ENCODE measurements at places on chromosomes 4 and X.
A peak's percentile ranks its signal among the peaks of the same experiment; 100 is the strongest.

DNA sequence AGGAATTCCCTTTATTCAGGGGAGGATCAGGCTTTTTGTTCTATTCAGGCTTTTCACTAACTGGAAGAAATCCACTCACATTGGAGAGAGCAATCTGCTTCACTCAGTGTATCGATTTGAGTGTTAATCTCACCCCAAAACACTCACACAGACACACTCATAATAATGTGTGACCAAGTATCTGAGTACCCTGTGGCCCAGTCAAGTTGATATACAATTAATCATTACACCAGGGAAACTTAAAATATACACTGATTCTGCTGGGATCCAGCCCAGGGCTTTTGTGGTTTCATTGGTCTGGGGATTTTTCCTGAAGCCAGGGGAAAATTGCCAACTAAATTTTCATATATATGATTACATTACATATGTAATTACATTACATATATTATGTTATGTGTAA is 44.0 kb upstream of the GATB start:
- no peak for DNase-seq

DNA sequence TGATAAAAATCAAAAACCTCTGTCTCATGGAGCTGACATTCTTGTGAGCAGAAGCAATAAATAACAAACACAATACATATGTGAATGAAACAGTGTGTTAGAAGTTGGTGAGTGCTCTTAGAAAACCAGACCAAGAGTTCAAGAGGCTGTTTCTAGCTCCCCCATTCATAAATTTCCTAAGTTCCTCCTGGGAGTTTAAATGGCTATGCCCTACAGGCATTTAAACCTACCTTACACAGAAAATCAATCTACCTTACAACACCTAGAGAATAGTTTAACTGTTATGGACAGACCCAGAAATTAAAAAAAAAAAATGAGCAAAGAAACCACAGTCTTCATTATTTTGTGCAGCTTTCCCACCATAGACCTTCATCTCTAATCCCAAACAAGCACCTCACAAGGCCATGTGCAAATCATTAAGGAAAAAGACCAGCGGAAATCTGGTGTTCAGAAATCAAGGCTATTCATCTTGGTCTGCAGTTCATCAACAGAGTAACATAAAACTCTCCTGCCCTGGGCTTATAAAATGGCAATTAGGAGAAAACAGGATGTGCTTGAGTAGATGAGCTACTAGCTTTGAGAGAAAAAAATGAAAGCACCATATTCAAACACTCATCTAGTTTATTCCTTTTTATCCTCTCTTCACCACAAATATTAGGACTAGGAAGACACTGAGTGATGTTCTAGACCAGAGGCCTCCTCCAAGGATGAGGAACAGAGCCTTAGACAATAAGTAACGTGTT is 147.2 kb downstream of the SHROOM3 start:
- DNase-seq, result no peak

DNA sequence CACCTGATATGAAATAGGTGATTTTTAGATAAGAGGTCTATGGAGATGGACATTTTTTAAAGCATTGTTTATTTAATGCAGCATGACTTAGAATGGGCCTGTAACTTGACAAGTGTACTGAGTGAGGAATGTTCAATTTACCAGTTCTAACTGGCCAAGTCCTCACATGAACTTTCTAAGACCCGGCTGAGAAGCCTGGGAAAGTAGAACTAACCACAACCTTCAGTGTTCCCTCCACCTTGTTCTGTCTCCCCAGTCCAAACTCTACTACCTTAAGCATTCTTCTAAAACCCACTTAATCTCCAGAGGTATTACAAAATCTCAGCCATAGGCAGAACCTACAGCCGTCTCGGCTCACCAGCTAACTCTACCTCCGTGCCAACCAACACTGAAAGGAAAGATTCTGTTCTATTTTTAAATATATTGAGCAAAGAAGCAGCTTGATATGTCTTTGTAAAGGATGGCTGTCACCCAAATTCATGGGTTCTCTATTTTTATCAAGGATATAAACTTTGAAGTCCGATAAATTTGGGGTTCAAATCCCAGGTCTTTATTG is 6.8 kb downstream of the PPARGC1A start:
- DNase-seq, result no peak

- DNase-seq, result no peak
Measured at GRCh38 chr4:73609706-73610105, 10.5 kb downstream of the RASSF6 start.

DNA sequence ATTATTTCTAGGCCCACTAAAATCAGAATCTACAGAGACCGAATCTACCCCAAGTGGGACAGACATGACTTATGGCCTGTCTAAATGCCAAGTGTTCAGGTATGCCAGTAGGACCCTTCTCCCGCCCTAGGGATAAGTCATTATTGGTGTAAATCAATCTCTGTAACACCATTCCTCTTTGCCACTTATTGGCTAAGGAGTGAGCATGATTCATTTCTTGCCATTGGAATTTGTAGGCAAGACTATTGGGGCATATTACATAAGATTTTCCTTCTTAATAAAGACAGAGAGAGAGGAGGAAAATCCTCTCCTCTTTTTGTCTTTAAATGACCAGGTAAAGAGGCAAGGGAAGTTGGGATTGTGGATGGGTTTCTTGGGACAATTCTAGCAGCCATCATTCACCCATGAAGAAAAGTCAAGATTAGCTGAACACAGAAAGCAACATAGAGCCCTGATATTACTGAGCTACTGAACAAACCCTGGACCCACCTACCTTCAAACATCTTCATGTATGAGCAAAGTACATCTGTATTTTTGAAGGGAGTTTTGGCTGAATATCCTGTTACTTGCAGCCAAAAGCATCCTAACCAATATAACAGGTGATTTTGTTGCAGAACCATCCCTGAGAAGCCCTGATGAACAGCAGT is 2.6 kb downstream of the SLC9B2 start:
- no peak for DNase-seq

GRCh38 chr4:62517716-62518115 is 1317.6 kb downstream of the ADGRL3 start:
- DNase-seq, result no peak

- DNase-seq, result no peak
Measured at GRCh38 chr4:102988429-102989020, 31.0 kb downstream of the SLC9B1 start.

DNA sequence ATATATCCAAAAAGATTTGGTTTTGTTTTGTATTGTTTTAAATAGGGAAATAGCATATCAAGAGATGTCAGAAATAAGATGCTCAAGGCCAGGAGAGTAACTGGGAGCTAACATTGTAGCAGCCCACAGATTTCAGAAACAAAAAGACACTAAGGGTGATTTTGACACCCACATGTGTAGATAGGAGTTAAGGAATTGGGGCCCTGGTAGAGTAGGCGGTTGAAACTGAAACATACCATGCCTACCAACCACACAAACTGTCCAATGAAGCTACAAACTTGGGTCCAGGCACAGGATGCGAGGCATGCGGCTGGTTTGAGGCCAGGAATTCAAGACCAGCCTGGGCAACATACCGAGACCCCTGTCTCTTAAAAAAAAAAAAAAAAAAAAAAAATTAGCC is 6.3 kb upstream of the HSPA4L start:
- no peak for DNase-seq

DNA sequence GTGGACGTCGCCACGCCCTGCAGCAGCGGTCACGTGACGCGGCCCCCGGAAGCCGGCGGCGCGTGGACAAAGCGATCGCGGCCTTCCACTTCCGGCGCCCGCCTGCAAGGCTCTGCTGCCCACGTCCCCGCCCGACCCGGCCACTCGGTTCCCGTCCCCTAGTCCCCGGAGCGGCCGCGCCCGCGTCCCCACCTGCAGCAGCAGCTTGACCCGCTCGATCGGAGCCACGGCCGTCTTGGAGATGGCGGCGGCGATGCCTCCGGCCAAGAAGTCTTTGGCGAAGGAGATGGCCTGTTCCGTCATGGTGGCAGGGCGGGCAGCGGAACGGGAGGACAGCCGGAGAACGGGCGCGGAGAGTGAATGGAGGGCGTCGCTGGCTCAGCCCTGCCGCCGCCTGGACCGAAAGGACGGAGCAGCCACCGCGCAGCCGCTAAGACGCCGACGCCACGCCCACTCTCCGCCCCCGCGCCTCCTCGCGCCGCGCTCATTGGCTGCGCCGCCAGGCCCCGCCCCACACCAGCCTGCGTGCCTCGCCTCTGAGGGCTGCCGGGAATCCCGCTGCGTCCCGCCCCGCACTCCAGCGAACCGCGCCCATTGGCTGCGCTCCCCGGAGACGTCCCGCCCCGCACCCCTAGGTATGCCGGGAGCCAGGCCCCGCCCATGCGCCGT is at the start of gene SLC25A6:
SLC25A6 (minus strand) TSS at position 407 of the 669 bp plus-strand sequence; CDS start at position 303, 104 bp downstream.
- peak; percentile 97 for DNase-seq

DNA sequence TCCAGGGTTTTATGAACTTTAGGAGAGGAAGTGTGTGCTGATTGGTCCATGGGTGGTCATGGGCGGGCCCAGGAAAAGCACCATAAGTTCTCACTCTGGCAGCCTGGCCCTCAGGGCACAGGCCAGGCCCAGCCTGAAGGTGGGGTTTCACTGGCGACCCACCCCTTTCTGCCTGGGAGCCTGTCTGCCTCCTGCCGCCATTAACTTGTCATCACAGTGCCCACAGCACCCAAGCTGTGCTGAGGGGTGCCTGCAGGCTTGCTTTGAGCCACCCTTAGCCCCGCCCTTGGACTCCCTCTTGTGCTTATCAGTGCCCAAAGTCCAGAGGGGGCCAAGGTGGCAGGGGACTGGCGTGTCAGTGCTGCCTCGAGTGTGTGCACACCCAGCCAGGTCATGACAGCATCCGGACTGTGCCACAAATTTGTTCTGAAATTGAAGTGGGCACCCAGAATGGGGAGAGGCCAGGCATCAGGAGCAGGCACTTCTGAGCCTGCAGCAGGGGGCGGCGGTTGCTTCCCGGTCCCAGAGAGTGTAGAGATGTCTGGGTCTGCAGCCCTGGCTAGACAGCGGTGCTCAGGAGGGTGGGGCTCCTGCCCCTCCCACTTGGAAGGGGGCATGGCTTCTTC is 455.6 kb downstream of the TMA16 start:
- DNase-seq, result no peak

DNA sequence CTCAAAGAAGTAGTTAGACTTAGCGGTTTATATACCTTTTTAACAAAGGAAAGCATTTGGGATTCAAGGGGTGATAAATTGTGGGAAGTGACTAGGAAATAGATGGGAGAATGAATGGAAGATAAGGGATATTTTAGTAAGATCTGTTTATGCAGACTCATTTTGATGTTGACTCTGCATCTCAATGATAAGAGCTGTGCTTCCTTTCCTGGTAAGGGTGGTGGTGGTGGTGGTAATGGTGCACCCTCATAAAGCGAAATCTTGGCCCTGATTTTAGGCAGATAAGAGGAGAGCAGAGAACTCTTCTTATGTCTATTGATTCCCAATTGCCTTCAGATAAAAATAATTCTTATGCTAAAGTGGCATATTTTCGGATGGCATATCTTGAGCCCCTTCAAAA is 197.1 kb downstream of the SPRY1 start:
- no peak for DNase-seq

DNA sequence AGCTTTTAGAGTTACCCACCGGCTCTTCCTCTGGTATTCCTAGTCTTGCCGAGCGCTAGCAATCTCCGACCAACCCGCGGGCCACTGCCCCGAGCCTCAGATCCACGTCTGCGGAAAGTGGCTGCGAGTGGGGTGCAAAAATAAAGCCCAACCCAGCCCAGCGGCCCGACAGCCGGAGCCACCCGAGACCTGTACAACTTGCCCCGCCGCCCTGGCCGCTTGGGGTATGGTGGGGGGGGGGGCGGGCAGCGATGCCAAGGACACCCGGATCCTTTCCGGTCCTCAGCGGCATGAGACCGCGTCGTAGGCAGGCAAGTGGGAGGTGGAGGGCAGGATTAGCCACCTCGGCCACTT is 1.6 kb downstream of the SLITRK4 start:
- DNase-seq, result no peak

DNA sequence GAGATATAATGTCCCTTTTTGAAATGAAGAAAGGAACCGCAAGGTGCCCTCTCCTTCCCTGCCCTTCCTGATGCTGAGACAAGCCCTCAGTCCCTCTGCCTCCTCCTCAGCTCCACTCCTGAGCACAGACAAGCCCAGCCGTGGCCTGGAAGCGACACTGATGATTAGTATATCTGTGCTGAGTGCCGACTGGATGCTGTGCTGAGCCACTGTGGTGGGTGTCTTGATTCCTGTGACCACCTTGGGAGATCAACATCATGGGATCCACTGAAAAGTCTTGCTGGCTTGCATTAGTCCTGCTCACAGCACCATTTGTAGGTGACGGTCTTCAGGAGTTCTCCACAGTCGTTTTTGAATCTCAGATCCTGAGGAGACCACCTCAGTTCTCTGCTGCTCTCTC is 59.5 kb upstream of the HGFAC start:
- no peak for DNase-seq

DNA sequence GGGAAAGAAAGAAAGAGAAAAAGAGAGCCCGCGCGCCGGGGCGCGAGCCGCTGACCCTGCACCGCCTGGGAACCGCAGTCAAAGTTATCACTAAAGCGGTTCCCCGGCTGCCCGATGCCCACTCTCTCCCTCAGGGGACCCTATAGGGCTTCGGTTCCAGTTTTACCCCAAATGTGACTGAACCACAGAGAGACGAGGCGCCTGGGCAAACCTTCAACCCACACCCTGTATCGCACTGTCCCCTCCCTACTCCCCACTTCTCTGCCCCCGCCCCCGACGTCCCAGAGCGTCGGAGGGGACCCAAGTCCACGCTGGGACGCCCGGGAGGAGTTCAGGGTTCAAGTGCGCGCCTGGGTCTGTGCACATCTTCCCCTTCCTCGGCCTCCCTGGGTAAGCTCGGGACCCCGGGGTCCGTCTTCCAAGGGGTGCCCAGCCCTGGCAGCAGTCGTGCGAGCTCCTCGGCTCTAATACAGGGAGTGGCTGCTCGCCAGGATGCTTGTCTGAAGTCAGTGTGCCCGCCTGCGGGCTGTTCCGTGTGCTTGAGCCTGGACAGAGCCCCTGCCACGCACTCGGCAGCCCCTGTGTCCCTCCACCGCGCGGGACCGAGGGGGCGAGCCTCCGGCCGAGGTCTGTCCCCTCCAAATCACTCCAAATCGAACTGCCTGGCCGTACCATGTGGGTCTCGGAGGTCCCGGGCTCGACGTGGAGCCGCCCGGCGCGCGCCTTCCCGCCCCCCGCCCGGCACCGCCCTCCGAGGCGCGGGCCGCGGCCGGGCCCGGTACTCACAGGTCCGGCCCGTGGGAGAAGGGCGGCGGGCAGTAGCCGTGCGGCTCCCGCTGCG is 960 bp downstream of the TRPC3 start:
- peak; percentile 31 for DNase-seq

DNA sequence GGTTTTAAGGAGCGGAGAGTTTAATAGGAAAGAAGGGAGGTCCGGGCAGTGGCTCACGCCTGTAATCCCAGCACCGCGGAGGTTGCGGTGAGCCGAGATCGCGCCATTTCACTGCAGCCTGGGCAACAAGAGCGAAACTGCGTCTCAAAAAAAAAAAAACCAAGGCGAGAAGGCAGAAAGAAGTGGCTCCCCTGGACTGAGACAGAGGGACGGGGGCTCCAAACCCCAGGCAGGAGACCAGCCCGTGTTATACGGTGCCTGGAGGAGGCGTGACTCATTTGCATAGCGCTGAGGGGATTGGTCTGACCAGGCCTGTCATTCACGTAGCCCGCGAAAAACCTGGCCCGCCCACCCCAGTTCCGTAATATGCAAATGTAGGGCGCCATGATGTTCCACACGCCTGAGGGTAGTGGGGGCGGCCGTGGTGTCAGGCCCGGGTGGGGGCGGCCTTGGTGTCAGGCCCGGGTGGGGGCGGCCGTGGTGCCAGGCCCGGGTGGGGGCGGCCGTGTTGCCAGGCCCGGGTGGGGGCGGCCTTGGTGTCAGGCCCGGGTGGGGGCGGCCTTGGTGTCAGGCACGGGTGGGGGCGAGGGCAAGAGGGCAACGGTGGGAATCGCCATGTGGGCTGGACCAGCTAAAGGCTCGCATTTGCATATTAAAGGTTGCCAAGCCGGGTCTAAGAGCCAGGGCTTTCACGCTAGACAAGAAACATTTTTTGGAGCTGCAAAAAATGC is 2.1 kb downstream of the PLCXD1 start:
- peak; percentile 94 for DNase-seq

All from GM19239 (cell line).